ENCODE measurements at places on chromosomes 7 and 10.

- no peak for DNase-seq
Observed at GRCh38 chr7:120838281-120838682, 19.7 kb downstream of the TSPAN12 start.

DNA sequence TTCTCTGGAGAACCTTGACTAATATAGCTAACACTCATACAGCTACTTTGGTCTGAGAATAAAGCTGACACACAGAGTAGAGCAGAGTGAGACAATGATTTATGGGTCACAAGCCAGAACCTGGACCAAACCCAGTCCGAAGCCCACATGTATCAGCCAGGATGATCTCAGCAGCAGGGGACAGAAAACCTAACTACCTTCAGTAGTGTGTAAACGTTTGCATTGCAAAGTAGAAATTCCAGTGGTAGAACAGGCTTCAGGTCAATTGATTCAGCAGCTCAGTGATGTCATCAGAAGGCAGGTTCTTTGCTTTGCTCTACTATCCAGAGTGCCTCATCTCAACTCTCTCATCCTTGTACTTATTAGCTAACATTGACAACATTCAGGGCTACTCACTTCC lies 62.5 kb upstream of the PALS2 start:
- no peak for DNase-seq

GRCh38 chr10:49356944-49357343 lies 38.9 kb downstream of the DRGX start:
- DNase-seq, result no peak

- DNase-seq, result no peak
Observed at GRCh38 chr7:149795126-149795525, 21.7 kb upstream of the ZNF467 start.

DNA sequence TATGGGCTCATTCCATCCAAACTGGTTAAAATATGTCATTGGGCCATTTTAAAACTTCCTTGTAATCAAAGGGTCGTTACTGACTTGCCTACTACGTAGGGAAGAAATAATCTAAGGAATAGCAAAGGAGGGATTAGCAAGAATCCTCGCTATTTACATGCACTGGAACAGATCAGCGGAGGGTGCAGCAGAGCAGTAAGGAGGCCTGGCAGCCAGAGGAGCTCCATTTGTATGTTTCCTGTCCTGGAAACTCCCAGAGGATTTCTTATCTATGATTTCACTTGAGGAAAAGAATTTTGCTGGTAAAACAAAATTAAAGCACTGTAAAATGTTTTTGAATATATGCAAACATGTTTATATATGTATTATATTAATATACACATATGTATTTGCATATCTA lies 107.3 kb downstream of the TPK1 start:
- no peak for DNase-seq

- no peak for DNase-seq
Observed at GRCh38 chr7:42671627-42672026, 240.2 kb downstream of the C7orf25 start.

DNA sequence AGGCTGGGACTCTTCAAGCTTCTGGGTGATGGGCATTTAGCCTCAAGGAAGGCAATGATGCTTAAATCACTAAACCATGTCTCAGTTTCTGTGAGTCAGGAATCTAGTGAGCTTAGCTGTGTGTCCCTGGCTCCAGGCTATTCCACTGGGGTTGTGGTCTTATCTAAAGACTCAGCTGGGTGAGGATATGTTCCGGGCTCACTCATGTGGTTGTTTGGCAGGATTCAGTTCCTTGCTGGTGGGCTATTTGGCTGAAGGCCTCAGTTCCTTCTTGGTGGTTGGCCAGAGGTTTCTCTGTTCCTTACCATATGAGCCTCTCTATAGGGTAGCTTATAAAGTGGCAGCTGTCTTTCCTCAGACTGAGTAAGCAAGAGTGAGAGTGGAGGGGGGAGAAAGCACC lies 12.0 kb downstream of the EVX1 start:
- no peak for DNase-seq

GRCh38 chr10:93139059-93139655 lies 65.5 kb downstream of the CYP26A1 start:
- DNase-seq, result no peak

DNA sequence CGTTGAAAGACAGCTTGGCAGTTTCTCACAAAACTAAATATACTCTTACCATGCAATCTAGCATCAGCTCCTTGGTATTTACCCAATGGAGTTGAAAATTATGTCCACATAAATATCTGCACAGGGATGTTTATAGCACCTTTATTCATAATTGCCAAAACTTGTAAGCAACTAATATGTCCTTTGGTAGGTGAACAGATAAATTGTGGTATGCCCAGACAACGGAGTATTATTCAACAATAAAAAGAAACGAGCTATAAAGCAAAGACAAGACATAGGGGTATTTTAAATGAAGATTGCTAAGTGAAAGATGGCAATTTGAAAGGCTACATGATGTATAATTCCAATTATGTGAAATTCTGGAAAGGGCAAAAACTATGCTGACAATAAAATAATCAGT lies 162.5 kb upstream of the PTN start:
- no peak for DNase-seq

GRCh38 chr10:113004069-113004618 lies 54.1 kb downstream of the TCF7L2 start:
- no peak for DNase-seq

All from COR-L47 (cell line).